ENCODE measurements at places on chromosomes 3 and 15.

GRCh38 chr15:49718846-49719245 is 98.0 kb downstream of the DTWD1 start:
- DNase-seq = no peak

DNA sequence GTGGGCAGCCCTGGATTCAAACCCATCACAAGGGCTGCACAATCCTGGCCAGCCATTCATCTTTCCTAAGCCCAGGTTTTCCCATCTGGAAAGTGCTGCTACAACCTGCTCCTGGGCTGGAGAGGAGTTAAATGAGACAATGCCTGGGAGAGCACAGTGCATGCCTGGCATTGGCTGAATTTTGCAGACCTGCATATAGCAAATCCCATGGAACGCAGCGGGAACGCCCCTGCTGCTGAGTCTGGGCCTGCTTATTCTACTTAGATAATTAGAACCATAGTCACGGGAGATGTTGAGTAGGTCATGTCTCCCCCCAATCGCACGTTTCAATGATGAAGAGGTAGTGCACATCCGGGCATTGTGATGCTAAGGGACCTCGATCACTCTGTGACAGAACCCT is 46.6 kb downstream of the ABTB1 start:
- no peak for DNase-seq

- DNase-seq = no peak
Observed at GRCh38 chr3:101529816-101530685, 17.0 kb upstream of the SENP7 start.

GRCh38 chr3:156236556-156237260 is 116.3 kb downstream of the KCNAB1 start:
- no peak for DNase-seq

DNA sequence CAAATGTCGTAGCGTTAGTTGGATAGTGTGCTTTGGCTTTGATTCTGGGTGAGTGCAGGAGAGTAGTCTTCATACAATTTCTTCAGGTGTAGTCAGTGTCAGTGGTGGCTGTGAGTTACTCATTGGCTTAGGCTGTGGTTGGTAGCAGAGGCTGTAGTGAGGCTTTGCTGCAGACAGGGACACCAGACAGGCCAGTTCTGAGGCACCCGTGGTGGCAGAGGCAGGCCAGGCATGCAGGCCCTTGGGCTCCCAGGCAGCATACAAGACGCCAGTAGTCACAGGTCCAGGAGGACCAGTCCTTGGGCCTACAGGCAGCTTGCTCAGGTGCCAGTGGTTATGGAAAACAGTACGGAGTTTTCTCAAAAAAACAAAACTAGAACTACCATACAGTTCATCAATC is 61.3 kb downstream of the DMXL2 start:
- no peak for DNase-seq

GRCh38 chr15:51299187-51300015 is 39.0 kb downstream of the CYP19A1 start:
- no peak for DNase-seq

DNA sequence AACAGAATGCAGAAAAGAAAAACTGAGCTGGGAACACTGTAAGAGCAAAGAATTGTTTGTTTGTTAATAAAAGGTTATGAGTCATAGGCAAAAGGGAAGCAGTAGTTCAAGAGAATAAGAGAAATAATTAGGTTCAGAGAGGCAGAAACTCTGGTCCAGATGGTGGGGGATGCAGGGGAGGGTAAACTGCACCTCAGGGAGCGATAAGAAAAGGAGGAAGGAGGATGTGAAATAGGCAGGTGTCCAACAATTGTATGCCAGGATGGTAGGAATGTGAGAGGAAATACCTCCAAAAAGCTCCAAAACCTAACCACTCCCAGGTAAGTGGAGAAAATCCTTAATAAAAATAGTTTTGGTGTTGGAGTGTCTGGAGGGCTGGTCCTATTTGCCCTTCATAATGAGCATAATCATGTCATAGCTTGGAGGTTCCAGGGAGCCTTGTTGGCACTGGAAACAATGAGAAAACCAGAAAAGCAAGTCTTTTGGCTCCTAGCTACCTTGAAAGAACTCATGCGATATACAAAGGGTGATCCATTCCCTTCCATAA is 405.4 kb upstream of the TBL1XR1 start:
- DNase-seq = no peak

DNA sequence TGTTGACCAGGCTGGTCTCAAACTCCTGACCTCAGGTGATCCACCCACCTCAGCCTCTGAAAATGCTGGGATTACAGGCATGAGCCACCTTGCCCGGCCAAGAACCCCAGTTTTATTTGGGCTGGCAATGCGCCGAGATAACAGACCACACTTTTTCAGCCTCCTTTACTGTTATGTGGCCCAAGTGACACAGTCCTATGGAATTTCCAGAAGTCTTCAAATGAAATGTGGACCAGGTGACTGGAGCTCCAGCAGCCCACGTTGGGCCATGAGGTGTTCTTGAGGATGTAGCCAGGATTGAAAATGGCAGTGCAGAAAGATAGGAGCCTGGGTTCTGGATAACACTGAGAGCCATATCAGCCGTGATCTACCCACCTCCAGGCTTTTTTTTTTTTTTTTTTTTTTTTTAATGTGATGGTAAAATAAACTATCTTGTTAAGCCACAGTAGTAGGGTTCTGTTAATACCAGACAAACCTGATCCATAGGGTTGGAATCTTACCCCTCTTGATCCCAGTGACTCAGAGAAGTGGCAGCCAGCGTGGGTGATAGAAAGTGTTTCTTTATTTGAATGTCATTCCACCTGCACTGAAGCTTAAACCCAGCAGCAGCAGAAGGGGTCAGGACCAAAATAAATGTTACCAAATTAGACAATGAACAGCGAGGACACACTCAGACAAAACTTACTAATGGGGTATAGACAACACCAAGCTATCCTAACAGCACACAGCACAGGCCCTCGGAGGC is 55.6 kb downstream of the LHFPL4 start:
- no peak for DNase-seq
